ENCODE measurements at places on chromosomes 7 and 10. TPM values are rescaled to one million over a fixed set of nuclear protein-coding genes. Genes with fewer than 3 reads are reported as not detected.

Gene ZP3
- not detected for polyA plus RNA-seq

Gene UCMA
- polyA plus RNA-seq: not detected

Gene GCK
- polyA plus RNA-seq: 3.7 TPM

Gene CCDC3
- 1.6 TPM for polyA plus RNA-seq

Gene WDR37
- 7.7 TPM for polyA plus RNA-seq

Gene MYH16
- polyA plus RNA-seq: not detected

Gene AKR1C8
- not detected for polyA plus RNA-seq

Data from Purkinje cell (primary cell).